GOT3 (cell line): ENCODE measurements at places on chromosomes 1 and 21.

DNA sequence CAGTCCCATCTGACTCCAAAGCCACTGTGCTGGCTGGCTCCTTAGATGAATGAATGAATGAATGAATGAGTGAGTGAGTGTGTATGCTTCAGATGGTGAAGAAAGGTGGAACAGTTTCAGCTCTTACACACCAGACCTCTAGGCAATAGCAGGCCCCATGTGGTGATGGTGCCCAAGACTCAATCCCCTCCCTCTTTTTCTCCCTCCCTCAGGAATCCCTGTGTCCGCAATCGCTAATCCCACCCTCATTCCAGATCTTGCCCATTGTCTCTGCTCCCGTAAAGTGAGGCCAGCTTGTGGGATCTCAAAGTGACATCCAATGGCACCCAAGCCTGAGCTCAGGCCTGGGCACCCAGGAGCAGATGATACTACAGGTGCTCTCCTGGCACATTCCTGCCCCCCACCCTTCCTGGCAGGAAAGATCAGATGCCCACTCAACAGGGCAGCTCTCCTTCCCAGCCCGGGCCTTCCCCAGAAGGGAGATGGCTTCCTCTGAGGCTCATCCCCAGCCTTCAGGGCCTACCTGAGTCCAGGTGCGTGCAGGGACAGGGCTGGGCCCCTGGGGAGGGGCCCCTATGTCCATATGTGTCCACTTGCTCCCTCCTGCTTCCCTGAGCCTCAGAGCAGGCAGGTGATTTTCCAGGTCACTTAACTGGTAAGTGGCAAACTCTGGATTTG is 106.4 kb downstream of the HMGB4 start:
- DNase-seq, result no peak

- no peak for DNase-seq
These were observed at the start of gene GBP2 for GRCh38 chr1:89125913-89126580. Gene GBP2 (minus strand): TSS chr1:89126114. CDS start chr1:89121966, 4,148 bp downstream.

DNA sequence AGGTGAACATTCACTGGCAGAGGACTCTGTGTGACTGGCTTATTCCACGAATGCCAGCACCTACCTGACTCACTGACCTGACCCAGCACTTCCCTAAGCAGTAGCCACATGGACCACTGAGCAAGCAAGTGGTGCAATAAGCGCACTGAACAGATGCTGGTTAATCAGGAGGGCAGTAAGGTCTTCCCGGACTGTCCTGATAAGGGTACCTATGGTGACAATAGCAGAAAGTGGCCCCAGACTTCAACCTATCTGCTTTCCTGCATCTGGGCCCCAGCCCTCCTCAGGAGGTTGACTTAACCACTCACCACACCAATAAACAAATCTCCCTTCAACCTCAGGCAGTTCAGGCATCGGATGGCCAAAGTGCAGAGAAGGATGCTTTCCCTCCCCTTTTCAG is 65.7 kb downstream of the SETD4 start:
- DNase-seq, result no peak

- DNase-seq, result no peak
These were observed 12.0 kb upstream of the CASZ1 start for GRCh38 chr1:10808441-10808840.

GRCh38 chr1:205805082-205805711 is 7.8 kb downstream of the SLC41A1 start:
- no peak for DNase-seq

GRCh38 chr1:171206978-171207355 is 21.9 kb downstream of the FMO2 start:
- no peak for DNase-seq

- no peak for DNase-seq
These were observed 260.7 kb downstream of the CHRM3 start for GRCh38 chr1:239647045-239647444.

GRCh38 chr1:36016686-36017085 is 67.2 kb upstream of the TEKT2 start:
- no peak for DNase-seq

GRCh38 chr1:244369256-244370057 is 82.3 kb downstream of the ADSS2 start:
- DNase-seq, result no peak

- DNase-seq, result no peak
These were observed 1.0 kb upstream of the FOXO6 start for GRCh38 chr1:41360074-41360785.

- no peak for DNase-seq
These were observed 6.3 kb downstream of the SRSF11 start for GRCh38 chr1:70227439-70227838.

GRCh38 chr1:111203681-111204200 is 3.3 kb upstream of the DENND2D start:
- DNase-seq, result peak; percentile 7

DNA sequence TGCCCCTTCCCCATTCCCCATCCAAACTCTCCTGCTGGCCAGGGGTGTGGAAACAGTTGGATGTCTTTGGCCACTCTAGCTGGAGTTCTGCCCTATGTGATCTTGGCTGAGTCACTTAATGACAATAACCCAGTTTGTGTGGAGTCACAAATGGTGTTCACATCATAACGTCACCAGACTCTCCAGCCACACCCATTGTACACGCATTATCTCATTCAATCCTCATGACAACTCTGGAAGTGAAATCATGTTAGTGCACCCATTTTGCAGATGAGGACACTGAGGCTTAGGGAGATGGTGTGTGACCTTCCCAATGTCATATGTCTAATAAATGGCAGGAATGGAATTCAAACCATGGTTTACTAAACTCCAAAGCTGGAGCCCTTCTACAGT is 1.2 kb upstream of the CDA start:
- DNase-seq, result no peak

DNA sequence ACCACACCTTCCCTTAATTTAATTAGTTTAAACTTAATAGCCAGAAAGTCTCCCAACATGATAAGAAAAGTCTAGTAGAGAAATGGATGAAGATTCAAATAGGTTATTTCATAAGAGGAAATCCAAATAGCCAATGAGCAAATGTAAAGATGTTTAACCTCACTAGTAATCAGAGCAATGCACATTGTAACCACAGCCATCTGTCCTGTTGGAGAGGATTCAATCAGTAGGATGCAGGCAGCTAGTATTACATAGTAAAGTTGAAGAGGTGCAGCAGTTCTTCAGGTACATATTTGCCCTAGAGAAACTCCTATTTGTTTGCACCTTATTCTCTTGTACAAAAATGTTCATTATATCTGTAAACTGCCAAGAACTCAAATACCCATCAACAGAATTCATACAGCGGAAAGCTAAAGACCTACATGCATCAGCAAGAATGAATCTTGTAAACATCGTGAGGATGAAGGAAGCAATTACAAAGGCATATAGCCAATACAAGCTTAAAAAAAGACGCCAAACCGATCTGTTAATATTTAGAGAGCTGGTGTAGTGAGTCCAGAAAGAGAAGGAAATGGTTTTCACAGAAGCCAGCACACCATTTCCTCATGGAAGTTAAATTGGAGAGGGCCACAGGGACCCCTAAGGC is 27.9 kb downstream of the DIP2A start:
- DNase-seq, result no peak
